ENCODE measurements at places on chromosomes 6 and 20.

GRCh38 chr20:58713801-58714339 lies 21.3 kb downstream of the NPEPL1 start:
- no peak for DNase-seq

GRCh38 chr6:64547594-64548268 lies 912.1 kb downstream of the PHF3 start:
- no peak for DNase-seq

DNA sequence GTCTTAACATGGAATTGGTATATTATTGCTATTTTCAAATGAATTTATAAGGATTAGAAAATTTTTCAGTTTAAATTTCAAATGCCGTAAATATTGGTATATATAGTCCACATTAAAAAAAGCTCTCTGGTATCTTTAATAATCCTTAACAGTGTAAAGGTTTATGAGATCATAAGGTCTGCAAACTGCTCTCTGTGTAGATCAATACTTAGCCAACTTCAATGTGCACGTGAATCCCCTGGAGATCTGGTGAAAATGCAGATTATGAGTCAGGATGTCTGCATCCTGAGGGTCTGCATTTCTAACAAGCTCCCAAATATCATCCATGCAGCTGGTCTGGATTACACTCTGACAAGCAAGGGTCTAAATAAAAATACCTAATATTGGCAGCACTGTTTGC lies 43.5 kb downstream of the LAMA4 start:
- DNase-seq: no peak

DNA sequence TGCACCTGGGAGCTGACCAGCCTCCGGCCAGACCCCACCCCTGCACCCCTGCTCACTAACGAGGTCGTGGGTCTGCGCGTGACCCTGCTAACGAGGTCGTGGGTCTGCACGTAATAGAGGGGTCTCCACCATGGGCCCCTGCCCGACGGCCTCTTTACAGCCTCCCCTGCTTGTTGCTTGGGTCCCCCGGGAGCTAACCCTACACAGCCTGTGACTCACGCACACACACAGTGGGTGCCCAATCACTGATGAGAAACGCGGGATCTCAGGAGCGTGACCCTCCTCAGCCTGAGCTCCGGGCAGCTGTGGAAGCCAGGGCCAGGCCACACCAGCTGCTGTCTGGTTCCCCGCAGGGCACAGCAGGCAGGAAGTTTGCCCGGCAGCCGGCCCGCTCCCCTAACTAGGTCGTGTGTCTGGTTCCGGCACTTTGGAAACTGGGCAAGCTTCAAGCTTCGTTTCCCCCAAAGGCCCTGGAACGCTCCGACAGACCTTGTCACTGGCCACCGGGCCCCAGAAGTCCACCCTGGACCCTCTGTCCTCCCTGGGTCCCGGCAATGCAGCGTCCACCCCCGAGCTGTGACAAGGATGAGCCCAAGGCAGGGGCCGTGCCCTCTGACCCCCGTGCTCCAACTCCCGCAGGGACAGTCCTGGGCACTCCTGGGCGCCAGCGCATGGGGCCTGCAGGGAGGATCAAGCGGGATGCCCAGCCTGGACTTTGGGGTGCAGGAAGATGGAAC lies 767 bp downstream of the PTK6 start:
- peak; percentile 57 for DNase-seq

DNA sequence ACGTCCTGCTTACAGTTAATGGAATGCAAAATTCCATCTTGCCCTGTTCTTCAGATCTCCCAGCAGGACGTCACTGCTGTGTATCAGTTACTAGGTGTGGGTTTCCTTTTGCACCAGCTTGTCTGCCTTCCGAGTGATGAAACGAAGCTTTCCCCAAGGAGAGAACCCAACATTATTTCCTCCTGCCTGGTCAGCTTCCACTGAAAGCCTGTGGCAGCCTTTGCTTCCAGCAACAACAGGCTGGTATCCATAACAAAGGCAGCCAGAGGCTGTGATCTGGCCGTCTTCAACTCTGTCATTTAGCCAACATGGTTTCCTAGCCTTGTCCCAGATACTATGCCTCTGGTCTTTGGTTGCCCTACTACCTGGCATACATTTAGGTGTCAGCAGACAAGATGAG lies 78.9 kb upstream of the HEY2 start:
- DNase-seq: no peak

DNA sequence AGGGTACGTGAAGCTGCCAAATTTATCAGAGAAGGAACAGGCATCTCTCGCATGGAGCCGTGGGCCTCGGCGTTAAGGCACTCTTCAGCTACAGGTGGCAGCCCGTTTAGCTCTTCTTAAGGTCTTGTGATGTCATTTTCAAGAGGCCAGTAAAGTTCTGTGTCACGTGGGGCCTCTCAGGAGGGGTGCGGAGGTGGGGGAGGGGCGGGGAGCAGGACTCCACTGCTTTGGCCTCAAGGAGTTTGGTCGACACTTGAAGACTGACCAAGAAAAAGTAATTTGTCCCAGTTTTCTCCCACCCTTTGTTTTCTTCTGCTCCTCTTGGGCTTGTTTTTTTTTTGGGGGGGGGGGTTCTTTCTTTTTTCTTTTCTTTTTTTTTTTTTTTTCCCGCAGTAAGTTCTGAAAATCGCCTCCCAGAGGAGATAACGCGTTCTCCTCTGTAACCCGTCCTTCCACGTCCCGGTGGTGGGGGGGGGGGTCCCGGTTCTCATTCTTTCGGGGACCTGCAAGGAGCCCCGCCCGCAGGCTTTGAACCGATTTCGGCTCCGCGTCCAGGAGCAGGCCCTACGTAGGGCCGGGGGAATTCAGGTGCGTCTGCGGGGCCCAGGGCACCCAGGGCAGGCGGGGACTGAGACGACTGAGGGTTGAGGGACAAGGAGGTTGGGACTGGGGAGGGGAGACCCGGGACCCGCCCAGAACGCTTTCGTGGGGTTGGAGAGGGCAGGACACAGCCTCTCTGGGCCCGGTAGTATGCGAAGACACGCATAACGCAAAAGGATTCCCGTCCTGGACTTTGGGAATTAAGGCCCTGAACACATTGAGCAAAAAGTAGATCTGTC lies 26.0 kb downstream of the GPX6 start:
- DNase-seq: peak; percentile 84

GRCh38 chr20:38353316-38353715 lies 7.0 kb downstream of the LBP start:
- peak; percentile 43 for DNase-seq

DNA sequence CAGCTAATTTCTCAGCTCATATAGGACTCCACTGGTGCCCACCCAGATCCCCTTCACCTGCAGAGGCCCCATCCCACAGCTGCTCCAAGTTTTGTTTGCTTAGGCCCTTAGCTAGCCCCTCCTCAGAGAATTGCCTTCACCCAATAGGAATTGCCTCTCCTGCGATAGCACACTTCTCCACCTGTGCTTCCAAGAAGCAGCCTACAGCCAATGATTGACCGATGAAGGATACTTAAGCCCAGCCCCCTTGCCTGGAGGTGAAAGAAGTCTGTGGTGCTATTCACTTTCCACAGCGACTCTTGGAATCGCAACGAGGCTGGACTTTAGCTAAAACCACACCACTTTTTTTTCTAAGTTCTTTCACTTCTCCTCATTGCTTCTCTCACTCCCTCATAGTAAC lies 353.2 kb upstream of the BTBD3 start:
- DNase-seq: no peak

DNA sequence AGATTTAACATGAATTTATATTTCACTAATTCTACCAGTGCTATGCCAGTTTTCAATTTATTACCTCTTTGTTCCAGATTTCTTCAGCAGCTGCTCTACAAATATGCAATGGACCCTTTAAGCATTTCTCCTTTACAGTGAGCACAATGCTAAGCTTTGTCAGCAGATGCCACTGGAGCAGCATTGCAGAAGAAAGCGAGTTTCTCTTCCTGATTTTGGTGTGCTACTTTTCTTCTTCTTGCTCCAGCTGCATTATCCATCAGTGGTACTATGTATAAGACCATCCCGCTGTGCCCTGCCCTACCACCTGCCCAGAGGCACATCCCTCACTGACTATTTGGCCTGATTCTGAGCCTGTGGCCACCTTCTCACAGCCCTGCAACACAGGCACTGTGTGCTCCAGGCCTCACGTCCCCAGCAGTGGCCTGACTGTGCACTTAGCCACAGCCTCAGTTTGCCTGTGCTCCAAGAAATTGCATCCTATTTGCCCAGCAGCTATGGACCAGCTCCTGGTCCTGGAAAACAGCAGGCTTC lies 84.1 kb downstream of the TNFAIP3 start:
- no peak for DNase-seq

GRCh38 chr6:53361549-53362031 lies 12.8 kb upstream of the ELOVL5 start:
- peak; percentile 55 for DNase-seq

- no peak for DNase-seq
Measured at GRCh38 chr20:2753461-2754040, 46.9 kb downstream of the CPXM1 start.

GRCh38 chr6:111592726-111593511 lies 12.8 kb downstream of the TRAF3IP2 start:
- DNase-seq: no peak

DNA sequence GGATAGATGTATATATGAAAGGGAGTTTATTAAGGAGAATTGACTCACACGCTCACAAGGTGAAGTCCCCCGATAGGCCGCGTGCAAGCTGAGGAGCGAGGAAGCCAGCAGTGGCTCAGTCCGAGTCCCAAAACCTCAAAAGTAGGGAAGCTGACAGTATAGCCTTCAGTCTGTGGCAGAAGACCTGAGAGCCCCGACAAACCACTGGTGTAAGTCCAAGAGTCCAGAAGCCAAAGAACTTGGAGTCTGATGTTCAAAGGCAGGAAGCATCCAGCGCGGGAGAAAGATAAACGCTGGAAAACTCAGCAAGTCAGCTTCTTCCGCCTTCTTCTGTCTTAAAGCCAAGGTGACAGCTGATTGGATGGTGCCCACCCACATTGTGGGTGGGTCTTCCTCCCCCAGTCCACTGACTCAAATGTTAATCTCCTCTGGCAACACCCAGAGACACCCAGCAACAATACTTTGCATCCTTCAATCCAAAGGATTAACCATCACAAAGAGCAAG lies 102.6 kb upstream of the GJE1 start:
- DNase-seq: peak; percentile 53

GRCh38 chr6:158758451-158758860 lies 60.7 kb downstream of the EZR start:
- DNase-seq: no peak

DNA sequence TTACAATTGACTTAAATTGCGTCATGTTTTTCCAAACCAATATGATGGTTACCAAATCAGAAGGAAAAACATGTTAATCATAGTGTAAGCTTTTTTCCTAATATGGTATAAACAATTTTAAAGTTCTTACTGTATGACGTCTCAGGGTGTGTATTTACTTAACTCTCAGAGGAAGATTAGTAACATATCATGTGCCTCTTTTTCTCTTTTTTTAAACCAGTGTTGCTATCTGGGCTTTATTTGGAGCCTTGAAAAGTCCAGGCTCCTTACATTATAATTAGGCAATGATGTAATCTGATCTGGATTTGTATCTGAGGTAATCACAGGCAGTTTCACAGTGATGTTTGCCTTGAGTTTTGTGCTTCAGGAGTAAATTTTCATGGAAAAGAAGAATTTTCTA lies 20.4 kb upstream of the RAB23 start:
- DNase-seq: peak; percentile 96

DNA sequence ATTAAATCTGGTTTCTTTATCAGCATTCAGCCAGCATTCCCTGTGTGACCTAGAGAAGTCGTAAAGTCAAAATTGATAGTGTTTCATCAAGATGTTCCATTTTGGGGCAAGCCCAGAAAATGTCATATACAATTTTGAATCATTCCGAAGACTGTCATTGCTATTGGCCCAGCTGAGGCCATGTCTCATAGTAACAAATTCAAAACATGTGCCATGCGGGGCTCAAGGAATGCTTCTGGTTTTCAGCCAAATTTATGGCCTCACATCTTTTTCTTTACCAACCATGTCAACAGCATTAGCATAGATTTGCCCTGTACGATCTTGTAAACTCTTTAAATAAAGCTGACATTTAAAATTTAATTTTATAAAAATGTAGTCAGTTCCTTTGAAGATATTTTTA lies 314.7 kb downstream of the PAX1 start:
- DNase-seq: peak; percentile 33

GRCh38 chr6:17869010-17869752 lies 118.3 kb downstream of the KIF13A start:
- peak; percentile 72 for DNase-seq

DNA sequence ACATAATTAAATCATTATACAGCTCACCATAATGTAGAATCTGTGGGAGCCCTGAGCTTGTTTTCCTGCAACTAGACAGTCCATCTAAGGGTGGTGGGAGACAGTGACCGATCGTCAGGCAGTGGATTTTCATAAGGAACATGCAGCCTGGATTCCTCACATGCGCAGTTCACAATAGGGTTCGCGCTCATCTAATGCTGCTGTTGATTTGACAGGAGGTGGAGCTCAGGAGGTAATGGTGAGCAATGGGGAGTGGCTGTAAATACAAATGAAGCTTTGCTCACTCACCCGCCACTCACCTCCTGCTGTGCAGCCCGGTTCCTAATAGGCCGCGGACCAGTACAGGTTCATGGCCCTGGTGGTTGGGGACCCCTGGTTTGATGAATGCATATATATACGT lies 141.5 kb downstream of the TBC1D7 start:
- no peak for DNase-seq

DNA sequence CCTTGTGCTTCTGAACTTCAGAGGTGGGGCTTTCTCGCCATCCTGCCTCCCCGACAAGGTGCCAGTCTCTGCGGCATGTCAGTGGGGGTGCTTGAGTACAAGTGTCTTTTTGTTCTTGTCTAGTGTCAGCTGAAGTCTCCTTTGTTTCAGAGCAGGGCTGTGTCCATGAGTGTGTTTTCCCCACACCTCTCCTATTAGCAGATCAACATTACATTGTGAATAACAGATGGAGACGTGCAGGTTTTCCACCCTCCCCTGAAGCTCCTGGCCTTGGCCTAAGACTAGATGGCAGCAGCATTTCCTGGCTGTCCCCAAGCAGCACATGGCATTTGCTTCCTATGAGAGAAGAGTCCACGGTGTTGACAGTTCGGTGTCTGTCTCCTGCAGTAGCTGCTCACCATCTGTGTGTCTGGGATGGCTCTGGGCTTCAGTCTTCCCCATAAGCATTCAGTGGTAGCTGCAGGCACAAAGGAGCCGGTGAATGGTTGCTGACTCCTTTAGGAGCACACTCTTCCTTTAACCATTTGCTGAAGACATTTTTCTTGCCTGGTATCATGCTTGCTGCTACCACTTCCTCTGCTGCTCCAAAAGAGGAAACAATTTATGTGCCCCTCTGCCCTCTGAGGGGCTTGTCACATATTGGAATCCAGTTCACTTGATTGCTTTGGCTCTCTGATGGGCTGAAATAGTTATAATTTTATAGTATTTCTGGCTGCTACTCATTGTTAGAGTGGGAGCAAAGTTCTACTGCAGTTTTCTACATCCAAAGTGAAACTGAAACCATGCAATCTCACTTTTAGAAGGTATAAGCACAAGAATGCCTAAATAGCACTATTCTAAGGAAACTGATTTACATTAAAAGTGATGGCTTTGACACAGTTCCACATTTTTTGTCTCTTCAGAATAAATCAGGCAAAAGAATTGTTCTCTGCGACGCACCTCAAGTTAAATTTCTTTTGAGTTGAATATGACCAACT lies 913.0 kb downstream of the C6orf118 start:
- no peak for DNase-seq

- DNase-seq: no peak
Measured at GRCh38 chr6:158991017-158991723, 8.8 kb downstream of the RSPH3 start.
